ENCODE measurements at places on chromosomes 1 and 21.

- DNase-seq: no peak
These were observed 23.0 kb downstream of the NCMAP start for GRCh38 chr1:24578846-24579245.

GRCh38 chr1:47435506-47436303, 2.1 kb upstream of the FOXD2 start:
- DNase-seq: no peak

GRCh38 chr1:215844266-215844665, 277.2 kb downstream of the KCTD3 start:
- no peak for DNase-seq

DNA sequence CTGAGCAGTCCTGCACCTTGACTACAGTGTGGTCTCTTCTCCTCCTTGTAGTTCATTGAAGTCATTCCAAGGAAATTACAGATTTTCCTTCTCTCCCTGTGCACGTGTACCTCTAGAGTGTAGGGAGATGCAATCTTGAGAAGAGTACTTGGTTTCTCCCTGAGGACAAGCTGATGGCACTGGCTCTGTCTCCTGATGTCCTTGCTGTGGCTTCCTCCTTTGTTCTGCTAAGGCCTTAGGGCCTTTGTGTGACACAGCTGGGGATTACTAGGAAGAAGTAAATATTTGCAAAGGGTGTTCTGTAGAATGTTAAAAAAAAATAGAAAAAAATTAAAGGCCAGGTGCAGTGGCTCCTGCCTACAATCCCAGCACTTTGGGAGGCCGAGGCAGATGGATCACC, 66.2 kb upstream of the APOBEC4 start:
- DNase-seq: no peak

DNA sequence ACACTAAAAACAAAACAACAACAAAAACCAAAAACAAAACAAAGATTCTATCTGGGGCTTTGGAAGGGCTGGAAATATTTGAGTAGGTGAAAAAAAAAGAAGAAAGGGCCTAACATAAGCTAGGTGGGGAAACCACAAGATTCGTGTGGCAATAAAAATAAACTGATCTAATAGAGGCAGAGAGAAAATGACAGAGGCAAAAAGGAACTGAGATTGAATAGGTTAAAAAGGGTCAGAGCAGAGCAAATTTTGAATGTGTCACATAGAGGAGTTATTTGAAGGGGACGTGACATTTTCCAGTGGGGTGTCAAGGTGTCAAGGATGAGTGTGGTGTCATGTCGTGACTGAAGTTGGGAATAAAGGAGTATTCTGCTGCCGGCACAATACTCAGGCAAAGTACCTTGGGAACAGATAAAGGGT, 65.2 kb upstream of the RALGPS2 start:
- no peak for DNase-seq

DNA sequence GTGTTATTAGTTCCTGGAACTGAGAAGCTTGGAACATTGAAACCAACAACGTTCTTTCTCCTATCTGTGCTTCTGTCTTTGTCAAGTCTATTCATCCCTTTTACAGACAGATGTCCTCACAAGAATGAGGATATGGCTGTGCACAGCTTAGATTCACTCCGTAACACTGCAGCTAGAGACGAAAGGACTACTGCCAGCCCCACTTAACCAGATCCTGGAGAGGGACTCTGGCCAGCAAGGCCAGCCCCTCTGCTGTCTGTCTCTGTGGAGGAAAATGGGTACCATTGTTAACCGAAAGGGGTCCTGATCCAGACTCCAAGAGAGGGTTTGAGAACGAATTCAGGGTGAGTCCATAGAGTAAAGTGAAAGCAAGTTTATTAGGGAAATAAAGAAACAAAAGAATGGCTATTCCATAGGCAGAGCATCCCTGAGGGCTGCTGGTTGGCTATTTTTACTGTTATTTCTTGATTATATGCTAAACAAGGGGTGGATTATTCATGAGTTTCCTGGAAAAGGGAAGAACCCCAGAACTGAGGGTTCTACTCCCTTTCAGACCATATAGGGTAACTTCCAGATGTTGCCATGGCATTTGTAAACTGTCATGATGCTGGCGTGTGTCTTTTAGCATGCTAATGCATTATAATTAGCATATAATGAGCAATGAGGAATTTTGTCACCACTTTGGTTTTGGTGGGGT, 17.4 kb upstream of the USP24 start:
- no peak for DNase-seq

DNA sequence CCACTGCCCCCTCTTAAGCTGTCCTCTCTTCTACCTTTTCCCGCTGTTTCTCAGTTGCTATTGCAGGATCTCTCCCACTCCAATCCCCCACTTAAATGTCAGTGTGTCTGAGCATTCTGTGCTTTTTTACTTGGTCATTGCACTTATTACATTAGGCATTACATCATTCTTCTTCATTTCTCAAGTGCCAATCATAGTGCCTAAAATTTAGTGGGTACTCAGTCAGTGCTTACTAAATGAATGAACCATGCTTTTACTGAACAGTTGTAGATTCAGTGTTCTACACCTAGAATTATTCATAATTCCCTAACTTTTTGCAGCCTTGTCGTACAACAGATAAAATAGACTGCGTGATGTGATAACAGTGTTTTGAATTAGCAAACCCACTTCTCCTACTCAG, 19.4 kb downstream of the ARMH1 start:
- no peak for DNase-seq

DNA sequence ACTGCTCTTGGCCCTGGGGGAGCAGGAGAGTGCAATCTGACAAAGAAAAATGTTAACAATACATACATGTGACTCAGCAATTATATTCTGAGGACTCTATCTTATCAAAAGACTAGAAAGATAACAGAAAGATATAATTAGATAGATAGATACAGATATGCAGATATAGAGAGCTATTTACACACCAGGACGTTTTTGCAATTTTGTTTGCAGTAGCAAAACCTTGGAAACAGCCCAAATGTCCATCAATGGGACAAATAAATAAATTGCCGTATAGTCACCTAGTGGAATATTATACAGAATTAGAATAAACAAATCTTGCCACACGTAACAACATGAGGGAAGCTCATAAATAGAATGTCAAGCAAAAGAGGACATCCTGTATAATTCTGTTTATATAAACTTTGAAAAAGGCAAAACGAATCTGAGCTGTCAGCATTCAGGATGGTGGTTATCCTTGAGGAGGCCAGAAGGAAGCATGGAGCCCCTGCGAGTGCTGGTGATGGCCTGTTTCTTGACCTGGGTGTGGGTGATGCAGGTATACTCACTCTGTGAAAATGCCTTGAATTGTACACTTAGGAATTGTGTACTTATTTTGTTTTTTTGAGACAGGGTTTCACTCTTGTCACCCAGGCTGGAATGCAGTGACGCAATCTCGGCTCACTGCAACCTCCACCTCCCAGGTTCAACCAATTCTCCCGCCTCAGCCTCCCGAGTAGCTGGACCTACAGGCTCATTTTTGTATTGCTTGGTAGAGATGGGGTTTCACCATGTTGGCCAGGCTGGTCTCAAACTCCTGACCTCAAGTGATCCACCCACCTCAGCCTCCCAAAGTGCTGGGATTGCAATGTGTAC, 12.8 kb upstream of the TRIM63 start:
- no peak for DNase-seq

- DNase-seq: no peak
These were observed 98.1 kb downstream of the PLD5 start for GRCh38 chr1:242426271-242426905.

GRCh38 chr1:112527266-112528010, 18.7 kb downstream of the WNT2B start:
- no peak for DNase-seq

DNA sequence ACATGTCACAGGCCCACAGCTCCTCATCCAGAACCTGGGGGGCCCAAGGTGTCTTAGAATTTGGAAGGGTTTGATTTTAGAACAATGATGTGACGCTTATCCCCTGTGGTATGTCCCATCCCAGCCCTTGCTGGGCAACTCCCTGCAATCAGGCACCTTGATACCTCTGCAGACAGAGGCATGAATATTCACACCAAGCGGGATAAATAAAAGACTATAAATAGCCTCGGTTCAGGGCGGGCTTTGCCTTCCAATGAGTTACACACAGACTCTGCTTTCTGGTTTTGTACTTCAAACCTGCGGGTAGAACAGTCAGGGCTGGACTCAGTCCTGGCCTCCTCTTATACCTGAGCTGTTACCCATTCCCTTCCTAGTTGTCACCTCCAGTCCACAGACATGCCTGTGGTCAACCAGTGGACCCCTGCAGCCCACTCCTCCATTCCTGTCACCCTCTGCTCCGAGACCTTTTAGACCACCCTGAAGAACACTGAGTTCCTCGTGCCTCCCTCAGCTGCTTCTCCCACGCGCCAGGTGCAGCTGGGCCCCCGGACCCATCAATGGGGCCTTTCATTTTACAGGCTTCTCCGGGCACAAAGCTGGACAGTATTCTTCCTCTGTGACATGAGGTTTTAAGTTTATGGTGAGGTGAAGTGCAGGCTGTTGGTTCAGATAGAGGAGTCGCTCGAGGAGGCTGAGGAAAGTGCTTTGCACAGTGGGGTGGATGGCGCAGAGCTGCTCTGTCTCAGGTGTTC, 120.1 kb upstream of the TNR start:
- DNase-seq: peak; percentile 31

DNA sequence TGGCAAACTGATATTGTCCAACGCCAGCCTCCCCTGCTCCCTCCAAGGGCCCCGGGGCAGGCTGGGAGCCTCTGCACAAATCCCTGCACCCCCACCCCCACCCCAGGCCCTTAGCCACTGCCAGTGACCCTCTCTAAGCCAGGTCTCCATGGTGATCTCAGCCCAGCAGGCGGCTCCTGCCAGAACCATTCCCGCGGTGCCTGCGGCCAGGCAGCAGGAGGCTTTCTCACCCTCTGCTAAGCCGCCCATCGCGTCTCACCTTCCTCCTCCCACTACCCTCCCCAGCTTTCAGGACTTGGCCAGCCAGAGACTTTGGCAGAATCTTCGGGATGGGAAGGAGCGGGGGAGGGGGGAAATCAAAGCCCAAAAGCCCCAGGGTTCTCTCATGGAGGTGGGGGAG, 46.8 kb upstream of the WASF2 start:
- peak; percentile 65 for DNase-seq

- no peak for DNase-seq
These were observed 16.5 kb upstream of the PRDM16 start for GRCh38 chr1:3052501-3052900.

DNA sequence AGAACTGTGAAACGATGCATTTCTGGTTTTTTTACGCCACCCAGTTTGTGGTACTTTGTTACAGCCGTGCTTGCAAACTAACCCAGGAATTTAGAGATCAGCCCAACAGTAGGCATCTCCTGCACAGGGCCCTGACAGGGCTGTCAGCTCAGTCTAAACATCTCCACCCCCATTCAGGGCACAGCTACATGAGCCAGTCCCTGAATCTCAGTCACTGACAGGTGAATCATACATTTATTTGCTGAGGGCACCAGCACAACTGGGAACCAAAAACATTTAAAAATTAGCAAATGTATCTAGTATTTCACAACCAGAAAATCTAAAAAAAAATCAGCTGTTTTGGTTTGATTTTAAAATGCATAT, 30.7 kb downstream of the PRDX6 start:
- DNase-seq: no peak

DNA sequence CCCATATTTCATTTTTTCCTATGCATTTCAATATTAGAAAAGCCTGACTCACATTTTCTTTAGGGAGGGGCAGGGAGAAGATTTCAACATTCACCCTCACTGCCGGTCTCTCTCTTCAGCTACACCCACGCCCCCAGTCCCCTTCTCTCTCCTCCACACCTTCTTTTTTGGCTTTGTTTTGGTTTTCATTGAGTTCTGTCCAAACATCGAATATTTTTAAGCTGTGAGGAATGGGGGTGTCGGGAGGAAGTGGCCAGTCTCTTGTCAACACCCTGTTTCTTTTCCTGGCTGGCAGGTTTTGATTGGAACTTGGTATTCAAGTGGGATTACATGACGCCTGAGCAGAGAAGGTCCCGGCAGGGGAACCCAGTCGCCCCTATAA, 177.3 kb downstream of the PGBD5 start:
- DNase-seq: no peak

DNA sequence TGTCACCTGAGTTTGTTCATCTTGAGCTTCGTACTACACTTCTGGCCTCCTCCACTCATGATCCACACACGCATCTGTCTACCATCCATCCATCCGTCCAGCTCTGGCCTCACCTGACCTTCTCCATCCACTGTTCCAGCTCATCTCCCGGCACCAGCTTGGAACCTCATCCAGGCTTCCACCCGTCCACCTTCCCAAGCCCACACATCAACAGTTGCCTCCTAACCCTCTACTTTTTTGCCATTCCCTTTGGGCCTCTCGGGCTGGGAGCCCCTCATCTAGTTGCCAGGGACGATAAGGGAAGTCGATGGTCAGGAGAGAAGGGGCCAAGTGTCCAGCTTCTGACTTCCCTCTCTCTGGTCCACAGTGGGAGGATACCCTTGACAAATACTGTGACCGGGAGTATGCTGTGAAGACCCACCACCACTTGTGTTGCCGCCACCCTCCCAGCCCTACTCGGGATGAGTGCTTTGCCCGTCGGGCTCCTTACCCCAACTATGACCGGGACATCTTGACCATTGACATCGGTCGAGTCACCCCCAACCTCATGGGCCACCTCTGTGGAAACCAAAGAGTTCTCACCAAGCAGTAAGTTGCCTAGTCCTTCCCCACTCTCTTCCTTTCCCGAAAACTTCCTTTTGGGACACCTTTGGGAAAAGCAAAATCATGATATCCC, 3.4 kb upstream of the FALEC start:
- no peak for DNase-seq

DNA sequence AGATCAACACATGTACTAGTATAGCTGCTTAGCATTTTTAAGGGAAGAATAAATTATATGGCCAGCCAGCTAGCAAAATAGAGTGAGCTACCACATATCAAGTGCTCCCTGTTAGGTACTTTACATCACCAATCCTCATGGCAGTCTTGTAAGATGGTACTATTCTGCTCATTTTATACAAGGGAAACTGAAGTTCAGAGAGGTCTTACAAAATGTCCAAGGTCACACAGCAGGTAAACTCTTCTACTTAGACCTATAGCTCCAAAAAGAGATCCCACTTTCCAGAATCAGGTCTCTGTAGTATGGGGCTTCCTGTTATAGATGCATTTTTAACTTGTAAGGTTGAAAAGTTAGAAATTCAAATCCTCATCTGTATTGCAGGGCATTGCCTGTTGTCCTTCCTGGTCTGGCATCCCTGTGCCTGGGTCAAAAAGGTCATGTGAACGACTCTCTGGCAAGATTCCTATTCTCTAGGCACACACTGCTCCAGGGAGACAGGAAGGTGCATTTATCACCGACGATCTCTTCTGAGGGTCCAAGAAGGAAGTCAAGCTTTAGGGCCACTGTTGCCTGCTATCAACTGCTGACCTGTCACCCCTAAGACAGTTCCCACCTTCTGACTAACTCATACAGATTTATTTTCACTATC, 41.1 kb downstream of the TRIT1 start:
- no peak for DNase-seq

DNA sequence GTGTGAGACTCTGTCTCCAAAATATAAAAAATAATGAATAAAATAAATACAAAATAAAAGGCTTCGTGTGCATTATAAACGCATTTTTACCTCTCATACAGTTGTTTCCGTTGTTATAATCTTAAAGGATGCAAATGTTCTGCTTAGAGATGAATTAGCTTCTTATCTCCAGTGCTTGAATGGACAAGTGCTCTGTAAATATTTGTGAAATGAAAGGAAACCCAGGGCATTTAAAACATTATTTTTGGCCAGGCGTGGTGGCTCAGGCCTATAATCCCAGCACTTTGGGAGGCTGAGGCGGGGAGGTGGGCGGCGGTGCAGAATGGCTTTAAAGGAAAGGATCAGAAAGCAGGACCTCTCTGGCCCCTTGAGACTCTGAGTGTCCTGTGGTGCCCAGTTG, 94.5 kb downstream of the HUNK start:
- no peak for DNase-seq
